SJCRH30 (cell line): ENCODE measurements at places on chromosomes 7 and 10.
A peak's percentile ranks its signal among the peaks of the same experiment; 100 is the strongest.

- DNase-seq = no peak
Observed at GRCh38 chr7:1946773-1947450, 276.8 kb downstream of the ELFN1 start.

DNA sequence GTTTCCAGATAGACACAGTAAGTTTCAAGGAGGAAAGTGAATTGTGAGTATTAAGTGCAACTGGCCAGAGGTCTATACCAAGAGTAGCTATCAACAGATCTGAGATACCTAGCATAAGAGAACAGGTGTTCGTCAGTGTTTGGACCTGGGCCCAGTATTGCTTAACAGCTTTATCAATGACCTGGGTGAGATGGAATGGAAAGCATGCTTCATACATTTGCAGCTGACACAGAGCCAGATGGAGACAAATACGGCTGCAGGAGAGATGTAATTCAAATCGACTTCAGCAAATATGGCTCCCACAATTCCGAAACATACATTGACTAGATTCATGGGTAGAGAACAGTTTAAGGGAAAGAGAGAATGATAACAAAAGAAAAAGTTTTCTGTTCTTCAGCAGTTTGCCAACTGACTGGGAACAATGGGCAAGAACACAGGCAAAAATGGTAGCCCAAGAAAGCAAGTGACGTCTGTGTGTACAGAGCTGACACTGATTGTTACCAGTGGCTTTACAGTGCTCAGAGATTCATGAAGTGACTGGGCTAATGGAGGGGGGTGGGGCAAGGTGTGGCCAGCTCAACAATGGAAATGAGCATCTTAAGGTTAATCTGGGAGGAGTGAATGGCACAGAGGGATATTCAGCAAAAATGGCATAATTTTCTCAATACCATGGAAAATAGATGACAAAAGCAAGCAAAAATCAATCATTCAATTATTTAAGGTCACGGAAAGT lies 28.0 kb upstream of the COBL start:
- no peak for DNase-seq

- no peak for DNase-seq
Observed at GRCh38 chr10:48767373-48768143, 82.9 kb downstream of the WDFY4 start.

DNA sequence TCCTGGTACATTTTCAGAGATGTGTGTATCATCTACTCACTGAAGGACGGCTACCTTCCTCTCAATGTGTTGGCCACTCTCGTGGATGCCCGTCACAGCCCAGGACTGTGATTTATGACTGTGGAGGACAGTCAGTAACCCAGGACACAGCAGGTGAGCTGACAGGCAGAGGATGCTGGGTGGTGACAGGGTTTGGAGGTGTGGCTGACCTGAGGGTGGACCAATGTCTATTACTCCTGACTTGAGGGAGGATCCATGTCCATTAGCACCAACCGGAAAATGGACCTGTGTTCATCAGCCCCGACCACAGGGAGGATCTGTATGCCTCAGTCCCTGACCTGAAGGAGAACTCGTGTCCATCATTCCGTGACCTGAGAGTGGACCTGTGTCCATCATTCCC lies 96.1 kb downstream of the ADCY1 start:
- DNase-seq = no peak

DNA sequence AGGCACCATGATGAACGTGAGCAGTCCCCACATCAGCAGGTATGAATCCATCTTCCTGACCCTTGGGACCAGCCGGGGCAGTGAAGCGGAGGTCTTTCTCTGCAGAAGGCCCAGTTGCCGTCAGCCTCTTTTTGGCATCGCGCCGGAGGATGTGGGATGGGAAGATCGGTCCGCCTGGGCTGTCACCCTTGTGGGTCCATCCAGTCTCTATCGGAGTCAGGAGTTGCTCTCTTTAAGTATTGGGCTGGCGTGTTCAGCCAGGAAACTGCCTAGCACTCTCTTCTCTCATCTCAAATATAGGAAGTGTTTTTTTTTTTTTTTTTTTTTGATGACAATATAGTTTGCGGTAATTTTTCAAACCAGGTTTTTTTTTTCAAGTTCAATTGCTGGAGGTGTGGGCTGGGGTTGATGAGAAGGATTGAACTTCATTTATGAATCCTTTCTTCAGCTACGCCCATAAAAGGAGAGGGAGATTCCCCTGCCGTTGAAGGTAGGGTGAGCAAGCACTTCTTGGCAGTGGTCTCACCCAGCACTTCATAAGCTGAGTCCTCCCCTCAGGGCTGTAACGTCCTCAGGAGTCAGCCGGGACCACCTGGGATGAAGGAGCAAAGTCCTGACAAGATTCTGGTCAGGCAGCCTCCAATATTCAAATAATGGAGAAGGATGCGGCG lies at the start of gene IL2RA:
Gene IL2RA, minus strand, starts transcription at position 267 of the 671 bp plus-strand sequence. Its CDS starts 216 bp downstream, at position 51.
- no peak for DNase-seq

DNA sequence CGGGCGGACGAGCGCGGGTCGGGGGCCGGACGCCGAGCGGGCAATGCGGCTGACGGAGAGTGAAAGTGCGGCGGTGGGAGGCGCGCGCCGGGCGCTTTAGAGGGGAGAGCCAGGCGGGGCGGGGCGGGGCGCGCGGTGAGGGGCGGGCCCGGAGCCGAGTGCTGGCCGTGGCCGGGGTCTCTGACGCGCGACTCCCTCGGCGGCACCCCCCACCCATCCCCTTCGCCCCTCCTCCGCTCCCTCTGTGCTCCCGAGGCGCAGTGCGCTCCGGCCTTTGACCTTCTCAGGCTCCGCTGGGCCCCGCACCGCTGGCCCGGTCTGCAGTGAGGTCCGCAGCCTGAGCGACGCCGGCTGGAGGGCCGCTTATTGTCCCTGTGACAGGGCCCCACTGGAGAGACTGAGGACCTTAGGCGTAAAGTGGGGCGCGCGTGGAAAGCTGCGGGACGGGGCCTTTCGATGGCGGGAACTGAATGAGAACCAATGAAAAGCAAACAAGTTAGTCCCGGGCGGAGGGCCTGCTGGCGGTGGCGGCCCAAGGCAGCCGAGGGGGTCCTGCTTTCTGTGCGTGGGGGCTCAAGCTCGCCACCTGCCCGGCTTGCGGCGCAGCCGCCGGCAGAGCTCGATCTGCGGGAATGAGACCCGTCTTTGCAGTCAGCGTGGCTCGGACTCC lies at the start of gene CXCL12:
Gene CXCL12, minus strand, starts transcription at position 72 of the 670 bp plus-strand sequence. CDS start 92 bp downstream, outside the sequence.
- DNase-seq = no peak

- peak; percentile 17 for DNase-seq
Observed at GRCh38 chr10:107548301-107548700, 383.8 kb upstream of the SORCS1 start.

DNA sequence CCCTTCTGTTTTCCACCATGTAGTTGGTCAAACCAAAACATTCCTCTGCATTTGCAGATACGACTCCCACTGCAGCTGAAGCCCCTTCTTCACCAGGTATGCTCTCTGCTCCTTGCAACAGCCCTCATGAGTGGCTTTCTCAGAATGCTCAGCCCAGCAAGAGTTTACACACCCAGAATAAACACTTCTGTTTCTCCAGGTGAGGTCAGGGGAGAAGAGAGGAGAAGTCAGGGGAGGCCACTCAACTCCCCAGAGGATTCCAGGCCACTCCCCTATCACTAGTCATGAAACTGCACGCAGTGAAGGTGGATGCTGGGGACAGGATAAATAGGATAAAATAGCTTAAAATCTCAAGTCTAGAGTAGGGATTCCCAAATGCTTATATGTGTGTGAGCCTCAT lies 31.2 kb downstream of the CUZD1 start:
- no peak for DNase-seq

DNA sequence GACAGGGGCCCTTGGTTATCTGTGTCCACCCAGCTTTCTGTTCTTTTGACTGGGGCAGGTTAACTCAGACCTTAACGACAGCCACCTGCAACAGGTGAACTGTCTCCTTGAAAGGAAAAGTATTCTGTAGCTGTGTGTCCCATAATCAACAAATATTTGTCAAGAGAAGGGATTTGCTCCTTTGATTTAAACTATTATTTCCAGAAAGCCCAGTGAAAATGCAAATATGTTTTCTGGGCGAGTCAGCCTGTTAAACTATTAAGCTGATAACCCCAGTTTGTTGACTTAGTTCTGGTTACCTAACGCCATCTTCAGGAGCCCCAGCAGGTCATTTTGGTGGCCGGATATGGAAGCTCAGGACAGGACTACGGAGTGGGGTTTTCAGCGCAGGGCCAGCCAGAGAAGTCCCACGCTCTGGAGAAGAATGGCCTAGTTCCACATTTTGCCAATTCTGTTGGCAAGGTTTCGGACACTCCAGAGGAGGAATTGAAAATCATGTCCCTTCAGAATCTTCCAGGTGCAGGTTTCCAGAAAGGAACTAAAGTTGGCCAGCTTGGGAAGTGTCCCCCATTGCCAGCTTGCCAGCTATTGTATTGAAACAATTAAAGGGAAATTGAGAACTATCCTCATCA lies 54.5 kb downstream of the ADRA2A start:
- no peak for DNase-seq

GRCh38 chr10:106571192-106571946 lies 593.1 kb downstream of the SORCS1 start:
- peak; percentile 51 for DNase-seq

DNA sequence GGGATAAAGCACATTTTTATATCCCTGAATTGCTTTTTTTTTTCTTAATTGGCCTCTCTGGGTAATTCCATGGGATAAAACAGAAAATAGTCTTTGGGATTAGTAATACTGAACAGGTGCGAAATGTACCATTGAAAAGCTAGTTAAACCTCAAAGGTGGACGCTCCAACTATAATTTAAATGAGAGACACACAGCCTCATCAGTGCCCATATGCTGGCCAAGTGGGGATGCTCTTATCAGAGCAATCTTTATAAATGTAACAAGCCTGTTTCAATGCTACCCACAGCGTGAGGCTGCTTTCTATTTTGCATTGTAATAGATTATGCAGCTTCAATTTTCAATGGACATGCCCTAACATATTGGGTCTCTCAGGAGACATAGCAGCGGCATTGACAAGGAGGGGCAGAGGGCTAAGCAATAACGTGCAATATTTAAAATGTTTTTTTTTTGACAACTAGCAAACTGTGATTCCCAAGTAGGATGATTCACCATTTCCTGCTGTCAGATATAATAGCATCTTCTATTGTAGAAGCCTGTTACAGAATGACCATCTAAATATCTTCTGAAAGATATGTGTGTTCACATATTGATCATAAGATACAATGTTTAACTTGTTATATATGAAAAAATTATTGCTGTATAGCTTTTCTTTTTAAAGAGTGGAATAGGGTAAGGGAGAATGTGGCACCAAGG lies 91.3 kb upstream of the BET1 start:
- DNase-seq = no peak

- DNase-seq = peak; percentile 12
Observed at GRCh38 chr10:30027057-30028005, 32.1 kb downstream of the JCAD start.

GRCh38 chr7:97859606-97860204 lies 12.5 kb downstream of the ASNS start:
- DNase-seq = no peak

GRCh38 chr10:114384181-114384580 lies 20.1 kb downstream of the AFAP1L2 start:
- DNase-seq = no peak

DNA sequence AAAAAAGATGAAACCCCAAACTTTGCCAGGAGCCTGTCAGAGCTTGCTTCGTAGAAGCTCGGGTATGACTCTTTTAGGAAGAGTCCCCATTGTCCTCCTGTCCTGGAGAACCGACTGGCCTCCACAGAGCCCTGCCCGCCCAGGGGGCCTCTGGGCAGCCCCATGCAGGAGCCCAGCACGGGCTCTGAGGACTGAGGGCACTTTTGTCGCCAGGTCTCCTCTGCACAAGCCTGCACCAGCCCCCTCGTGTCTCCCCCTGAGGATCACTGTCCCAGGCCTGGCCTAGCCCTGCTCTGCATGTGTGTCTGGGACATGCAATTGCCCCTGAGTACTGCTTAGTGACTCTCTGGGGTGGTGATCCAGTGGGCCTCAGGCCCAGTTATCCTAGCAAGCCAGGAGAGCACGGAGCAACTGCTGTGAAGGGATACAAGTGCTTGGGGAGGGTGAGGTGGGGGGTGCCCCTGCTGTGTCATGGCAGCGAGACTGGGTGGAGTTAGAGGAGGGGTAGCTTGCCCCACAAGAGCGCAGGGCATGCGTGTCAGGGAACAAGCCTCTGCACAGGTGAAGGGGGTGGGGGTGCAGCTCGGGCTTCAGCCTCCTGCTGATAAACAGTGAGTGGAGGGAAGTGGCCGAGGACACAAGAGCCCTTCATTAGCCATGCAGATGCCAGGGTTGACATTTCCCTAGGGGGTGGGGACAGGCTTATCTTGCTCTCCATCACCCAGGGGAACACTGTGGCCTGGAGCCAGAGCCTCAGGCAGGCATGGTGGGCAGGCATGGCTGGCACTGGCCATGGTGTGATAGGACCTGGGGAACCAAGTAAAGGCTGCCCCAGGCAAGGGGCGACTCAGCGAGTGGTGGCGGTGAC lies 143.4 kb downstream of the C10orf105 start:
- DNase-seq = no peak

DNA sequence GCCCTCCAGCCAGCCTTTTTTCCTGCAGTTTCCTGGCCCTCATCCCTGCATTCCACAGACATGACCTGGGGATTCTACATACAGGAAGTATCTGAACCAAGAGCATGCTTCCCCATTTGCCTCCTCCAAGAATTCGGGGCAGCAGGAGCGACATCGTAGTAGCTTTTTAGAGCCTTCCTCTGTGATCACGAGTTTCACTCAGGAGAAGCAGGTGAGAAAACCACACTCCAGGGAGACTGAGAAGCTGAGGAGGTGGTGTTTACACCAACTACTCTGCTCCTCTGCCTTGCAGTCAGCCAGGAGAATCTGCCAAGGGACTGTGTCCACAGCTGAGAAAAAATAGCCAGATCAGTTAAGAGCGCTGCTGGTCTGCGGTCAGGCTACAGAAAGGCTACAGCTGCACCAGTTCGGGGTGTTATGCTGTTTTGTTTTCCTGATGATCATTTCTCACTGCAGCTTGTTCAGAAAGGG lies 54.1 kb downstream of the HSPA12A start:
- DNase-seq = no peak

DNA sequence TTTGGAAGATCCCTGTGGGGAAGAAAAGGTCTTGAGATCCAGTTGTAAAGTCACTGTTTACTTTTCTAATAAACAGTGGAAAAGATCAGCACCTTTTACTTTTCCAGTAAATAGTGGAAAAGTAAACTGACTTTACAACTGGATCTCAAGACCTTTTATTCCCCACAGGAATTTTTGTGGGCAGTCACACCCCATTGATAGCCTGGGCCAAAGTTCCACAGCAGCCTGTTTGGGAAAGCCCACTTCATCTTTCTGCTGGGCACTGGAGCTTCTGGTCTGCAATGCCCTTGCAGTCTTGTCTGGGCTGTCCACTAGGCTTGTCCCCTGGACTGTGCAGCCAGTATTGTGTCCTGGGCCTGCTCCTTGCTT lies 50.2 kb downstream of the ADCY1 start:
- DNase-seq = no peak

- DNase-seq = peak; percentile 55
Observed at GRCh38 chr7:118372530-118372929, 148.0 kb downstream of the ANKRD7 start.

DNA sequence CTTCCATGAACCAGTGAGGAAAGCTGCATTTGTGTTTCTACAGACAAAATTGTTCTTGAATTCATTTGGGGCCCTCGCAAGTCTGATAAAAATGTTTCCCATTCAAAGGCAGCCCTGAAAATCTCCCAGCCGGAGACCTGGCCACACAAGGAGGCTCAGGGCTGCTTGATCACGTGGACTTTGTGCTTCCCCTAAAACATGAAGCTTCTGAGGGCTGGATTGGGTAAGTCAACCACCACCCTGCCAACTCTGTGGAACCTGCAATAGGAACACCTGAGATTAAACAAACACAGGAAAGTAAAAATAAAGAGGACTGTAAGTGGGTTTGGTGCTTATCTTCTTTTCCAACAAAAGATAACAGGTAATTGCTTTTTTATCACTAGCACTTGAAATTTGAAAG lies 133.8 kb downstream of the C10orf90 start:
- no peak for DNase-seq
